ENCODE measurements at places on chromosomes 6 and 20. TPM values are rescaled to one million over a fixed set of nuclear protein-coding genes. Genes with fewer than 3 reads are reported as not detected.

The LRRC73 gene
- 1.8 TPM for total RNA-seq

The CRISP3 gene
- total RNA-seq = not detected

The EPB41L1 gene
- total RNA-seq = 68.0 TPM

The LIME1 gene
- 9.3 TPM for total RNA-seq

The KCNQ2 gene
- total RNA-seq = 116 TPM

The OR12D3 gene
- not detected for total RNA-seq

The OLIG3 gene
- total RNA-seq = 1.2 TPM

The LIN28B gene
- total RNA-seq = 2.3 TPM

The NOX3 gene
- not detected for total RNA-seq

The MCUR1 gene
- total RNA-seq = 15.4 TPM

The FAXC gene
- total RNA-seq = 36.3 TPM

The SCGN gene
- 0.36 TPM for total RNA-seq

The TMC2 gene
- total RNA-seq = 3.7 TPM

The PRL gene
- total RNA-seq = 0.54 TPM

The SIRPB1 gene
- total RNA-seq = 0.73 TPM

The BACH2 gene
- 23.6 TPM for total RNA-seq

The ARHGAP40 gene
- total RNA-seq = not detected

The SSTR4 gene
- total RNA-seq = 0.54 TPM

The ANGPT4 gene
- 0.09 TPM for total RNA-seq

The MUC21 gene
- total RNA-seq = not detected

The EXOC2 gene
- total RNA-seq = 44.4 TPM

The OGFR gene
- total RNA-seq = 12.0 TPM

Data from cerebellum (tissue), 4 donors.